ENCODE measurements at places on chromosomes 13 and 19.
A peak's percentile ranks its signal among the peaks of the same experiment; 100 is the strongest.

DNA sequence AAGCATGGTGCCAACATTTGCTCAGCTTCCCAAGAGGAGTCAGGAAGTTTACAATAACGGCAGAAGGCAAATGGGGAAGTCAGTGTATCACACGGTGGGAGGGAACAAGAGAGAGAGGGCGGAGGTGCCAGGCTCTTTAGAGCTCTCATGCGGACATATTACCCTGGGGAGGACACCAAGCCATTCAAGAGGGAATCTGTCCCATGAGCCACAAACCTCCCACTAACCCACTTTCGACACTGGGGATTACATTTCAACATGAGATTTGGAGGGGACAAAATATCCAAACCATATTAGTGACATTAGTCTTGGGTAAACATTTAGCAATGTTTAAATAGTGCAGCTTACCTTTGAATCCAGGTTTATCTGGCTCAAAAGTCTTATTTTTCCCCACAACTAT lies 69.9 kb downstream of the SLAIN1 start:
- no peak for DNase-seq

GRCh38 chr19:54805665-54806515 lies 2.5 kb downstream of the KIR2DL4 start:
- DNase-seq, result no peak

GRCh38 chr19:10533646-10534386 lies 9.9 kb upstream of the ATG4D start:
- DNase-seq, result peak; percentile 63

GRCh38 chr19:8305798-8306197 lies 2.4 kb downstream of the CD320 start:
- no peak for DNase-seq

DNA sequence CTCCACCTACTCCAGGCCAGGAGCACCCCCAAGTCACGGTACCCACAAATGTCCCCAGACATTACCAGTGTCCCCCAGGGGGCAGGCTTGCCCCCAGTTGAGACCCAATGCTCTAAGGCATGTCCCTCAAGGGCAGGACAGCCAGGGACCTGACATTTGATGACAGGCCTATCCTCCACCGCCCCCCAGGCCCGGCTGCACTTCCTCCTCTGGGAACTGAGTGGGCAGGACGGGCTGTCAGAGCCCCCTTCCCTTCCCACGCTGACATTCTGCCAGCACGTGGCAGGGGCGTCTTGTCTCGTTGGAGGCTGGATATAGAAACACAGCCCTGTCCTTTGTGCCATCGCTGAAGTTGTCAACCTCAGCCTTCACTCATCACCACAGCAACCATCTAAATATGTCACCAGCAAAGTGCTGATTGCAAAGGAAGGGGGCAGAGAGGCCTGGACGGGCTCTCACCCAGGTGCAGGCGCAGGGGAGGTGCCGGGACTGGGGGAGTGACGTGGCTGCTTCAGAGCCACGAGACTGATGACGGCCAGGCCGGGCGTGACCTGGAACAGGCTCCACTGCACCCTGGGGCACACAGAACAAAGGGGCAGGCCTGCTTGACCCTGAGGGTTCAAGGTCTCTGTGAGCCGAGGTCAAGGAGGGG lies 38.4 kb downstream of the GNG7 start:
- no peak for DNase-seq

GRCh38 chr19:53881482-53882390 lies at the start of gene PRKCG:
PRKCG (plus strand) TSS chr19:53882197; CDS start chr19:53882495, 298 bp downstream.
- DNase-seq, result no peak

- DNase-seq, result no peak
Observed at GRCh38 chr13:30711375-30711774, 24.0 kb upstream of the ALOX5AP start.

DNA sequence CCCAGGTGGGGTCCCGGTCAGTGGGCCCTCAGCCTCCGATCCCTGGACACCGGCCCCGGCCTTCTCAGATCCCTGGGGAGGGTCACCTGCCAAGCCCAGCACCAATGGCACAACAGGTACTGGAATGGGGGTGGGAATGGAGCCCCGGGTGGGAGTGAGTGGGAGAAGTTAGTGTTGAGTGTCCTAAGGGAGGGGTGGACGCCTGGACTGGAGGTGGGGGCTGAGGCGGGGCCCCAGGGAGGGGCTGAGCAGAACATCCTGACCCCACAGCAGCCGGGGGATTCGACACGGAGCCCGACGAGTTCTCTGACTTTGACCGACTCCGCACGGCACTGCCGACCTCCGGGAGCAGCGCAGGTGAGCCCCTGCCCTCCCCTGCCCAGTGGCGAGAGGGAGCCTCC lies 17.7 kb downstream of the EPN1 start:
- DNase-seq, result no peak

GRCh38 chr19:34471906-34472700 lies 9.5 kb upstream of the WTIP start:
- DNase-seq, result no peak

- no peak for DNase-seq
Observed at GRCh38 chr13:42876270-42876714, 94.9 kb downstream of the FAM216B start.

- DNase-seq, result no peak
Observed at GRCh38 chr19:54694648-54695047, 29.6 kb upstream of the KIR3DL3 start.

GRCh38 chr13:111460548-111461444 lies 140.4 kb downstream of the TEX29 start:
- no peak for DNase-seq

DNA sequence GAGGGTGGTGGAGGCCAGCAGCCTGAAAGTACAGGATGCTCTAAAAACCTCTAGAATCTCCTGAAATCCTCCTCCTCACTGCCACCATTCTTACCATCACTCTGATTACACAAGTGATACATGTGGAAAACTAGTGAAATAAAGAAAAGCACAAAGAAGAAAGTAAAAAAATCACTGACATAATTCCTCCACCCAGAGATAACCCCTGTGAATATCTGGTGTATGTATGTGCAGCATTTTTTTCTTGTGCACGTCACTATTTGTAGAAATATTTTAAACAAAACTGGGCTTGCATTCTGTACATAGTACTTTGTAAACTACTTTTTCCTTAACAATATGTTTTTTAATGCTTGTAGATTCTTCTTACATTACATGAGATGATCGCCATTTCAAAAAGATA lies 73.2 kb downstream of the CDADC1 start:
- no peak for DNase-seq

DNA sequence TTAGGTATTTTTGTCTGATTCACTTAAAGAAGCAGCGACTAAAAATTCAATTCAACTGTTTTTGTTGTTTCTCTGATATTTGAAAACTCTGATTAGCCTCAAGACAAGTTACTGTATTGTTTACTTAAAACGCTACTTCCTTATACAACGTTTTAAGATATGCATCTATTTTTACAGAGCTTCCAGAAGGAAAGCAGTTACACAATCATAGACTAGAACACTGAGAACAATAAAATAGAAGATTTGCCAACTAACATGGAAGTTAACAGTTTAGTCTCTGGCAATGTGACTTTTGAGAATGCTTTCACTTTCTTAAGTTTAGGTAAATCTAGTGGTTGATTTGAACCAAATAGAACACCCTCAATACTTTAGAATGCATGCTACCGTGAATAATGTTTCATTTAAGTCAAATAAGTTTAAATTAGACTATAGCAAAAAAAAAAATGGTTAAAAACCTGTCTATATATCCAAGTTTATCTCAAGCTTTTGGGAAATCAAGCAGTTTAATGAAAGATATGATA lies 614.8 kb downstream of the DACH1 start:
- DNase-seq, result no peak

DNA sequence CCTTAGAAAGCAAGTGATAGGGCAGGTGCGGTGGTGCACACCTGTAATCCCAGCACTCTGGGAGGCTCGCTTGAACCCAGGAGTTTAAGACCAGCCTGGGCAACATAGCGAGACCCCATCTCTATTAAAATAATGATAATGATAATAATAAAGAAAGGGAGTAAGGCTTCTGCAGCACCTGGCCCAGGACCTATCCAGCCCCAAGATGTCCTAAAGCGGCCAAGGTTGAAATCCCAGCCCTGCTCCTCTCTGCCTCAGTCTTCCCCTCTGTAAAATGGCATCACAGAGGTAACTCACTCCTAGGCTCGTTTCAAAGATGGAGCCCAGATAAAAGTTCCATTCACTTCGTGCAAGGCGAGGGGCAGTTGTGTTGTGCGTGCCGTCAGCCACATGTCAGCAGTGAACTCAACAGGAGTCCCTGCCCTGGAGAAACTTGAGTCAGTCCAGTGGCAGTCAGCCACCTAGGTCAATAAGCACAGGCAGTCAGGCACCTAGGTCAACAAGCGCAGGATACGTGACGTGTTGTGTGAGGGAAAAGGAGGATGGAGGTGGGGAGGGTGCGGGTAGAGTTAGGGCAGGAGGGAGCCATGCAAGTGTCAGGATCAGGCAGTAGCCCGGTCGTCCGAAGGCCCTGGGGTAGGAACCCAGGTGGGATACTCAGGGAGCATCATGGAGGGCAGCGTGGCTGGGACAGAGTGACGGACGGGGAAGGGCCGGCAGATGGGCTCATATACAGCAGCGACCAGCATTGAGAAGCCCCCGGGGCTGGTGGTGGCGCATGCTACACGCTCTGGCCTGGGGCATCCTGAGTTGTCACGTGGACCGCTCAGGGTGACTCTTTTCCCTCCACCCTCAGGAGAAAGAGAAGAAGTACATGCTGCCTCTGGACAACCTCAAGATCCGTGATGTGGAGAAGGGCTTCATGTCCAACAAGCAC lies 16.6 kb downstream of the TMED1 start:
- no peak for DNase-seq

DNA sequence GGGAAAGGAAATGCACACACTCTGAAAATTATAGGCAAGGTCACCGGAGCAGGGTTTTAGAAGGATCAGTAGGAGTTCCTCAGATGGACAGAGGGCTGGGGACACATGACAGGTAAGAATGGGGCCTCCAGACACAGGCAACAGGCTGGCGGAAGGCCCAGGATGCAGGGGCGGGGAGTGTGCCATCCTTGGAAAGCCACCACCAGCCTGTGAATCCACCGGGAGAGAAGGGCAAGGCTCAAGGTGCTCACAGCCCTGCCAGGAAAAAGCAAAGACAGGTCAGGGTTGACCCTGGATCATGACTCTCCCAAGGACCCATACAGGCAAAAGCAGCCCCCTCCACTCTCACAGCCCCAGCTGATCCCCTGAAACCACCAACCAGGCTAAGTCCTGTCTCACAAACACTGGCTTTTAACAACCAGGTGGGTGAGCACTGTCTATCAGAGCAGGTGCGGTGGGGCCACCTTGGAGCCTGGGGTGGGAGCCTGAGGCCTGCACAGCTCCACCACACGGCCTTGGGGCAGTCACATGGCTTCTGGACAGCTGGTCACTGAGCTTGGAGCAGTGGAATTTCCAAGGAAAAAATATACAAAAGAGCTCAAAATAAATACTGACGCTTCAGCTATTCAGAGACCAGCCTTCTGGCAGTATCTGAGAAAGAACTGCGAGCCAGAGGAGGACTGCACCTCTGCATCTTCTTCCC lies 35.2 kb upstream of the ISYNA1 start:
- no peak for DNase-seq

DNA sequence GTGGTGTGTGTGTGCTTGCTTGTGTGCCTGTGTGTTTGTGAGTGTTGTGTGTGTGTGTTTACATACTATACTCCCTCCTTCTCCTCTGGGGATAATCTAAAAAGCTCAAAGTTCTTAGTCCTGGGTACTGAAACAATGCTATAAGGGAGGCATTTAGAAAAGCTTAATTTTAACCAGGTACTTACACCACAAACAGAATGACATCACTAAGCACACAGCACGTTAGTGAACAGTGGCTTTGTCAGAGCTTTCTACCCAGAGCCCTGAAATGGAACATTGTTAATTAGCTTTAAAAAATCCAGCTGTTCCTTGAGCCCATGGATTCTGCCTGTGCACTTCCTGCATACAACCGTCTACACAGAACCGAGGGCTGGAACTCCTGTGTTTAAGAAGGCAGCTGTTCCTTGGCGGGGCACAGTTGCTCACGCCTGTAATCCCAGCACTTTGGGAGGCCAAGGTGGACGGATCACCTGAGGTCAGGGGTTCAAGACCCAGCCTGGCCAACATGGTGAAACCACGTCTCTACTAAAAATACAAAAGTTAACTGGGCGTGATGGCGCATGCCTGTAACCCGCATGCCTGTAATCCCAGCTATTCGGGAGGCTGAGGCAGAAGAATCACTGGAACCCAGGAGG lies 69.6 kb upstream of the RNF113B start:
- no peak for DNase-seq

DNA sequence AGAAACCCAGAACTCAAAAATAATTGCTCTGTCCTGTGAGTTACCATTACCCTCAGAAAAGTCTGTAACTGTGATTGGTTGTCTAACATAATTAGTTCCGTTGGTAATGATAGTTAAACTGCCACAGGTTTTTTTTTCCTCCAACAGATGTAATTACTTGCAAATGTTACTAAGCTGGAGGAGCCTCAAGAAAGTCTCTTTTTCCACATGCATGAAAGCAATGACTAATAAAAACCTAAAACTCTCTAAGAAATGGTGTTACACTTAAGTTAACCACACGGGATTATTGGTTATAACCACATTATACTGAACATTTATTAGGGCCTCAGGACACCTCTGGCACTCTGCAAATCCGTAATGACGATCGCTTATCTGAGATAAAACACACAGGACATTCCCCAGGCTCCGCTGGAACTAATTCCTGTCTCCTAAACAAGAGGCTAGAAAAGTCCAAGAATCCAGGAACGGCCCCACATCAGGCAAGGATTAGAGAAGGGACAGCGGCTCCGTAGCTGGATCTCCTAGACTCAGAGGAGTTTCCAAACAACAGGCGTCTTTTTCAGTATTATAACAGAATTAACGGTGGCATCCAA lies 753 bp downstream of the ZNF235 start:
- no peak for DNase-seq

DNA sequence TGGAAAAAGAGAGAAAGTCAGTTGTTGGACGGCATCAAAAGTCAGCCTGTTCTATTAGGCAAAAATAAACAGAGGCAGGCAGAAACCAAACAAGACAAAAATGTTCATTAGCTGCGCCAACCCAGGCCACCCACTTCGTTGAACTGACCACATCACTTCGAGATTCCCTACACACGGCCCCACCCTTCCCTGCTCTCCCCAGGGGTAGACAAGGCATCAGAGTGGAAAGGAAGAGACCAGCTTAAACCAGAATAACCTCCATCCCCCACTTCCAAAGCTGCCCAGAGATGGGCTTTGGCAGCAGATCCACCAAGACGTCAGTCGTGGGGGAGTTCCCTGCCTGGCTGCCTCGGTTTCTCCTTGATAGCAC lies 204.6 kb upstream of the TSHZ3 start:
- no peak for DNase-seq

DNA sequence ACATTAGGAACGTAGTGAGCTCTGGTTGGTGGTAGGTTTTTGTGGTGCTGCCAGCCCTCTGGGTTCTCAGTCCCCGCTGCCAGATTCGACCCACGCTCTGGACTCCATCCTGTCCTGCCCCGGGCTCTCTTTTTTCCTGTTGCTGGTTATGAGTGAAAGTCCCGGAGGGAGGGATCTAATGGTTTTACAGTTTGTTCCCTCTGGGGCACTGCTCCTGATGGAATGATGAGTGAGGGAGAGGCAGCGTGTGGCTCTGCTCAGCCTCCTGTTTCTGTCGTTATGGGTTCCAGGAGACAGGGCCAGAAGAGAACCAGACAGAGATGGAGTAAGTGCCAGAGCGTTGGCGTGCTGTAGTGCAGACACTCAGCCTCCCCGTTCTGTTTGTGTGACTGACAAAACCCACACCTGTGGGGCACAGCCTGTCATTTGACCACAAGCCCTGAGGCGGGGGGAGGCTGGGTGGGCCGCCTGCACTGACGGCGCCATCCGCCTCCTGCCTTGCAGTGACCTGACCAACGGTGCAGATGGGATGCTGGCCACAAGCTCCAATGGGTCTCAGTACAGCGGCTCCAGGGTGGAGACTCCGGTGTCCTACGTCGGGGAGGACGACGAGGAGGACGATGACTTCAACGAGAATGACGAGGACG lies 18.3 kb downstream of the ATP4B start:
- no peak for DNase-seq
